ENCODE measurements at places on chromosomes 13 and 19.

DNA sequence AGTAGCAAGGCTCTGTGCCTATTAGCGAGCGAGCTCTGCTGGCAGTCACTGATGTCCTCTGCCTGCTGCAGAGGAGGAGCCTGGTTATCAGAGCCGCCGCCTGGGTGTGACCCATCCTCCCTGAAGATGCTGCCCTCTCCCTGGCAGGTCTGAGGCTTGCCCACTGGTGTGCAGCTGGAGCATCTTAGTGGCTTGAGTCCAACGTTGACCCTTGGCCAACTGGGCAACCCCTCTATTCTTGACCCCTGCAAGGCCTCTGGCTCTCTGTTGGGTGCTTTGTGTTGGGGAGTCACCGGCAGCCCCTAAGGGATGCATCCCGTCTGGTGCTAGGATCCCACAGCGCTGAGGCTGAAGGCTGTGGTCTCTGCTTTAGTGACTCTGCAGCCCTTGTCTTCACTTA, 277.9 kb upstream of the SOX1 start:
- no peak for DNase-seq

- DNase-seq = no peak
These were observed 68.6 kb upstream of the FGF14 start for GRCh38 chr13:102470283-102470917.

DNA sequence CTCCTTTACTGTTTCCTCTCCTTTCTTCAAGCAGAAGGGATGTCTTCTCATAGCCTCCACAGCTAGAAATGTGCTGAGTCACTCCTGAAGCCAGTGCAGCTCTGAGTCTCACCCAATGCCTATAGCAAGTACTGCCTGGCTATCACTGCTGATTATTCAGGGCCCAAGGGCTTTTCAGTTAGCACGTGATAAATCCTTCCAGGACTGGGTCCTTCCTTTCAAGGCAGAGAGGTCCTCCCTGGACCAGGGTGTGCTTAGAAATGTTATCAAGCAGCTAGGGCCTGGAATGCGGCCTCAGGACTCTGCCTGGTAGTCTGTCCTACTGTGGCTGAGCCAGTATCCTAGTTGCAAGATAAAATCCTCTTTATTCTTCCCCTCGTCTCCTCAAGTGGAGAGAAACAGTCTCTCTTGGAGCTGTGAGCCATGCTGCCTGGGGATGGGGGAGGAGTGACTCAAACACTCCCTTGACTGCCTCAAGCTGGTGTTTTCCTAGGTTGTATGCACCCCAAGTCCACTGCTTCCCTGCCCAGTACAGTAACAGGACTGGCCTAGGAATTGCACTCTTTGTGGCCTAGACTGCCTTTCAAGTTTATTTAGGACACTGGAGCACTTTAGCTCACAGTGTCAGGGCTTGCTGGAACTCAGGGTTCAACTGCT, 198.7 kb upstream of the SERP2 start:
- no peak for DNase-seq

DNA sequence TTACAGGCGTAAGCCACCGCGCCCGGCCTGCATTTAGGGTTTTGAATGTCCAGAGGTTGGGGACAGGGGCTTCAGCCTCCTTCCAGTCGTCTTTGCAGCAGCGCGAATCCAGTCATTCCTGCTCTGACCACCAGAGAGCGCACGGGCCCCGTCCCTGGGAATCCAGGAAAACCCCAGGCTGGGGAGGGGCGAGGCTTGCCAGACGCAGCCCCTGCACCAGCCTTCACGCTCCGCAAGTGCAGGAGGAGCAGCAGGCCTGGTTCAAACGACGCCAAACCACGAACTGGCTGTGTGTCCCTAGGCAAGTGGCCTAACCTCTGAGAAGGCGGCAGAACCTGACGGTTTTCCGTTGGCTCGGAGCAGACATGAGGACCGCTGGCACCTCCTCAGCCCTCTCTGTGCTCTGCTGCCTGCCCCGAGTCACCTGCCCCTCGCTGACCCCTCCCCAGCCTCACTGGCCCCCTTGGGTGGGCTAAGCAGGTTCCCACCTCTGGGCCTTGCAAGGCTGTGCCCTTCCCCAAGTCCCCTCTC, 2.0 kb upstream of the RNF126 start:
- DNase-seq = peak; percentile 68

- DNase-seq = no peak
These were observed 634.0 kb downstream of the UQCRFS1 start for GRCh38 chr19:28578786-28579505.

DNA sequence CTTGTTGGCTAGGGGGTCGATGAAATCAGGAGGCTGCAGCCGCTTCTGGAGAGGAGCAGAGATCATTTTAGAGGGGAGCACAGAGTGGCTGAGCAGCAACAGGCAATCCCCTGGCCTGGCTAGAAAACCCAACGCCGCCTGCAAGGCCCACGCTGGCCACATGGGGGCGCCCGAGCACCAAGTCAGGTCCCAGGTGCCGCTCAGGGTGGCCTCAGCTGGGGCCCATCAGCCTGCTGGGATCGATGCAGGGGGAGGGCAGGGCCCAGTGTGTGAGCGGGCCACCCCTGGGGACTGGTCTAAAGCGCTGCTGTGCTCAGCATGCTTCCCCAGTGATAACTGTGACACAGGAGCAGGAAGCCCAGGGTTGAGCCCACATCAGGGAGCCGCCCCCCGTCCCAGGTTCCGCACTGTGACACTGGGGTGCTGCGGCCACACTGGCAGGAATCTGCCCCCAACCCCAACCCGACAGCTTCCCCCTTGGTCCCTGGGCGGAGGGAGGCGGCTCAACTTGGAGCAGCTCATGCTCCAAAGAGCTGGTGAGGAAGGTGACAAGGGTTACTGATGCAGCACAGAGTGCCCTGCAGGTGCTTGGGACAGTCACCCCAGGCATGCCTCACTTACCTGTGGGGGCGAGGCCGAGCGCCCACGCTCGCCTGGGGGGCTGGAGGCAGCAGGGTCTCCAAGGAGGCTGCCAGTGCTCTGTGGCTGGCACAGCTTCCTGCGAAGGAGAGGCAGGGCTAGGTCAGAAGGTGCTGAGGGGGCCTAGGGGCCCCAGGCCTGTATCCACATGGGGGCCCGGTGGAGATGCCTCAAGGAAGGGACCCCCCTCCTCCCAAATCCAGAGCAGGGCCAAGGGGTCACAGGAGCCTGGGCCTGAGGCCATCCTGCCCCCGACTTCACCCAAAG, 13.3 kb upstream of the ISYNA1 start:
- peak; percentile 80 for DNase-seq

DNA sequence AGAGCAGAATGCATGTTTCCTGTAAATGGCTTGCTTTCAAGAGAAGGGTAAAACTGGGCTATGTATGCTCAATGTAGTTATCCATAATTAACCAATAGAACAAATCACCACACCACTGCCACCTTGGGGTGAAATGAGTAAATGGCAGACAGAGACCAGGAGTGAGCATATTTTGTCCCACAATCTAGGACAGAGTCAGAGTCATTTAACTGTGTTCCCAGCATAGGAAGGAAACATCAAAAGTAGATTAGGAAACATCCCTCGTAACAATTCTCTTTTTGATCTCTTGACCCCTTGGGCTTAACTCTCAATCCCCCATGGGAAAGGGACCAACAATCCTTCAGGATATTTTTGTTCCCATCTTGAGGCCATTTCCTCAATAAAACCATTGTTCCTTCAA, 224.8 kb downstream of the NHLRC3 start:
- peak; percentile 43 for DNase-seq

GRCh38 chr13:60584976-60585375, 188.0 kb downstream of the TDRD3 start:
- DNase-seq = no peak
